ENCODE measurements at places on chromosomes 7 and 10. TPM values are rescaled to one million over a fixed set of nuclear protein-coding genes. Genes with fewer than 3 reads are reported as not detected.

- no peak for DNase-seq
Observed at GRCh38 chr10:13449296-13449695, 79.5 kb downstream of the BEND7 start.

DNA sequence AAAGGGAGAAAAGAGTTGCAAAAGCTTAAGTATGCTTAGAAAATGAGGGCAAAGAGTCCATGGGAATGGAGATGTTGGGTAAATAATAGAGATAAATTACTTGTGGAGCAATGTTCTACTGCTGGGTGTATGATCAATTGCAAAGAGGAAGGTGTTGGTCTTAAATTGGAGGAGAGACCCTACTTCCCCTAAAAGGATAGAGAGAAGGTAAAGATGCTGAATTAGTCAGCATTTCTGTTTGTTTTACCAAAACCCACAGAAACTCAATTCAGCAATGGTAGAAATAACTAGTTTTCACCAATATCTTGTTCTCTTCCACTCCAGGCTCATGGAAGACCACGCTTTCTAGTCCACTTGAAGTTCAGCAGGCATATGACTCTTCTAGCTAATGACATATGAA lies 32.1 kb downstream of the ASB4 start:
- DNase-seq: no peak

DNA sequence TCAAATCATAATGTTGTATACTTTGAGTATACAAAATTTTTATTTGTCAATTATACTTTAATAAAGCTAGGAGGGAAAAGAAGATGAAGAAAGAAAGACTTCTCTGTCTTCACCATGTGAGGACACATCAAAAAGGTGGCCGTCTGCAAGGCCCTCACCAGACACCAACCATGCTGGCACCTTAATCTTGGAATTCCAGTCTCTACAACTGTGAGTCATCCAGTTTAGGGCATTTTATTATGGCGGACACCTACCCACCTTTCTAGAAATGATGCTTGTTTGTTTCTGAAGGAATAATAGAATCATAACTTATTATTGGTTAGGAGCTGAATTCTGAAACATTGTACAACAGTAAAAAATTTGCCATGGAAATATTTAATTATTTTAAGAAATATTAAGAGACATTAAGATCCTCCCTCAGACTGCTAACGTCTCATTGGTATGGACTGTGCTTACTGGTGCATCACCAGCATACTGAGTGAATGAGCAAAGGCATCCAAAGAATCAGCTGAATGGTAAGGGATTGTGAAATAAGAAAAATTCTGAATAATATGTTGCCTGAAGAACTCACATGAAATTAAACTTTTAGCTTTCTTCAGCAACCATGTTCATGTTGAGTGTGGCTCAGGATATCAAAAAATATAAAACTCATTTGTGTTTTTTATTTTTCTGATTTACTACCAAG lies 536.6 kb downstream of the HTR7 start:
- DNase-seq: no peak

GRCh38 chr7:140605337-140605736 lies 35.3 kb downstream of the DENND2A start:
- no peak for DNase-seq

OR13A1 gene
- not detected for total RNA-seq

WASL gene
- 5.9 TPM for total RNA-seq

WIPF3 gene
- total RNA-seq: not detected

AGK gene
- 73.7 TPM for total RNA-seq

All from activated CD8-positive, alpha-beta T cell treated with anti-CD3 and anti-CD28 coated beads for 36 hours (primary cell).